ENCODE measurements at places on chromosomes 5 and 9.

GRCh38 chr5:68467794-68468193 lies 252.2 kb downstream of the PIK3R1 start:
- no peak for DNase-seq

- DNase-seq: no peak
These were observed 33.3 kb upstream of the DAPK1 start for GRCh38 chr9:87464110-87464991.

GRCh38 chr5:78624011-78624541 lies 24.5 kb downstream of the LHFPL2 start:
- no peak for DNase-seq

DNA sequence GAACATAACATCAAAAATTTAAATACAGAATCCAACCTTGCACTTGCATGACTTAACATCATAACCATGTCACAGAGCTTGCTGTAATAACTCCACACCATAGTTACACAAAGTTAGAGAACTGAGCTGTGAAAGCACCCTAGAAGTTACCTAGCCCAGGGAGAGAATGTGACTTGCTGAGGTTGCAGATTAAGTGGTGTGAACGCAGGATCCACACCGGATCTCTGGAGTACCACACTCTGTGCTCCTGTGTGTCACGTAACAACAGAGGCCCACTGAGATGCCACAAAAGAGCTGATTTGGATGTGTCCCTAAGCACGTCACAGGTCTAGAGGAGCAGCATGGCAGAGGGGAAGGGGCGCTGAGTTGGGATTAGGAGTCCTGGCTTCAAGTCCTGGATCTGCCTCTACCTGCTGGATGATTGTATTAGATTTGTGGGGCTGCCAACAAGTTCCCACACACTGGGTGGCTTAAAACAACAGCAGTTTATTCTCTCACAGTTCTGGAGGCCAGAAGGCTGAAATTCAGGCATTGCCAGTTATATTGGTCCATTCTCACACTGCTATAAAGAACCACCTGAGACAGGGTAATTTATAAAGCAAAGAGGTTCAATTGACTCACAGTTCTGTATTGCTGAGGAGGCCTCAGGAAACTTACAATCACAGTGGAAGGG lies 213.3 kb upstream of the TBC1D2 start:
- no peak for DNase-seq

DNA sequence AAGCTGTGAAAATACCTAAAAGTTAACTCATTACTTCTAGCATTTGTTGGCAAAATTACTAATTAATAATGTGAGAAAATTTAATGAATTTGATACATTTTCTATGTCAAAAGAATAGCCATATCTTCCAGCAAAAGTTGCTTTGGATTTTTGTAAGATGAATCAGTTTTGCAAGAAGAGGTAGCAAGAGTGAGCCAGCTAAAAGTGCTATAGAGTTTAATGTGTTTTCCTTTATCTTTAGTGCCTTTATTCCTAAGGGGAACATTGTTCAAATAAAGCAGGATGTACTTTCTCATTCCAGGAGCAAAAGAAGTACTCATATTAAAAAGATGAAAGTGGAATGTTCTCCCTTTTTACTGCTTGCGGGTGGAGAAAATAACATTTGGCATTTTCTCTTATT lies 622.2 kb downstream of the ANXA1 start:
- DNase-seq: no peak

GRCh38 chr5:136007271-136007670 lies 21.5 kb upstream of the TGFBI start:
- no peak for DNase-seq

DNA sequence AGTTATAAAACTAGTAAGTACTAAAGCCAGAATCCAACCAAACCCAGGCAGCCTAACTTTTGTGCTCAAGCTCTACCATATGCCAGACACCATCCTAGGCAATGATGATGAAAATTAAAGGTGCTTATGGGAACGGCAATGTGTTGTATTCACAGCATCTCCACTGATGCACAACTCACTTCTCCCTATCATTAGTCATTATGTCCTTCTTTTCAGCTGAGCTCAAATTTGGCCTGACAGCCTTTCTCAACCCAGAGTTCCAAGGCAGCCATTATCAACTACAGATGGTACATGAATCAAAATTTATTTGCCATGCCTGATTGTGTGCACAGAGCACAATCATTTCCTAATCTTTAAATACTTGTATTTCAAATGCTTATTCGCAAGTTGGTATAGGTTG lies 121.6 kb upstream of the TNPO1 start:
- no peak for DNase-seq
